GF-D8 (cell line): ENCODE measurements at places on chromosomes 12 and 14.
A peak's percentile ranks its signal among the peaks of the same experiment; 100 is the strongest.

- peak; percentile 75 for DNase-seq
Measured at GRCh38 chr12:6961278-6961694, 9.2 kb downstream of the PHB2 start.

- no peak for DNase-seq
Measured at GRCh38 chr12:92341065-92341668, 195.5 kb upstream of the BTG1 start.

GRCh38 chr12:79674629-79675028 is 16.1 kb downstream of the PAWR start:
- no peak for DNase-seq

DNA sequence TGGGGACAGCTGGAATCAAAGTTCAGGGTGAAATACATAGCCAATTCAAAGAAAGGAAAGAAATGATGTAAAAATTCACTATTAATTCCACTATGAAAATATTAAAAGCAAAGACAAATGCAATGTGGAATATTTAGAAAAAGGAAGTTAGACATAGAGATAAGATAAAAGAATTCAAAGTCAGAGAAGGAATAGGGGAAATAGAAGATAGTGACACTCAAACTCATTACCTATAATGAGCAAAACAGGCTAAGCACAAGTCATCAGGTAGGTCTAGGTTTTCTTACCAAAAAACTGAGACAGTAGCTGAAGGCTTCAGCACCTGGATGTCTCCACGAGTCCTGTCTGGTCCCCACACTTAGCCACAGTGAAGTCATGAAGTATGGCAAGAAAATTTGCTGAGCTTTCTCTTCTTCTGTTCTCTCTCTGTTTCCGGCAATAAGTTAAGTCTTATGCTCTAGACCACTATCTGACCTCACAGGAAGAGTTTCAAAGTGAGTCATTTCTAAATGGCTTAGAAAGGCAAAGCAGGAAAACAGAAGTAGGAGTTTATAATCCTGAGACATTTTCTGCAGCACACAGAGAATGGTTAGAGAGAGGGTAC is at the start of gene C3AR1:
C3AR1 (minus strand) TSS at position 369 of the 604 bp plus-strand sequence. CDS start 6,174 bp downstream, outside the sequence.
- peak; percentile 92 for DNase-seq

GRCh38 chr14:65434216-65434850 is 21.8 kb downstream of the FUT8 start:
- no peak for DNase-seq

DNA sequence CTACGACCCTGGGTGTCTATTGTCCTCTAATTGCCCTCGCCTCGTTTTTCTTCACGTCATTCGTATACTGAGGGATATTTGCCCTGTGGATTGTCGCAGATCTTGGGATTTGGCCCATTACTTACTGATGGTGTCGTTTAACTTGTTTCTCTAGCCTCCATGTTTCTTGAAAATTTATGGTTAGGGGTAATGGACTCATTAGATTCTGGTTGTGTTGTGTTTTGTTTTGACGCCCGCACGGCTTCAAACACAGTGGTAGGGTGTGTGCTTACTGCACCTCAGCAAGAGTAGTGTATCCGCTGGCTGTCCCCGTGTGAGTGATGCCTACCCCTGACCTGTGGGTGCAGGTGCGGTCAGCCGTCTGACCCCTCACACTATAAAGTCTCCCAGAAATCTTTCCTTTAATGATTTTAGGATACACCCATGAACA is 874 bp upstream of the RNU6-8 start:
- DNase-seq = no peak

DNA sequence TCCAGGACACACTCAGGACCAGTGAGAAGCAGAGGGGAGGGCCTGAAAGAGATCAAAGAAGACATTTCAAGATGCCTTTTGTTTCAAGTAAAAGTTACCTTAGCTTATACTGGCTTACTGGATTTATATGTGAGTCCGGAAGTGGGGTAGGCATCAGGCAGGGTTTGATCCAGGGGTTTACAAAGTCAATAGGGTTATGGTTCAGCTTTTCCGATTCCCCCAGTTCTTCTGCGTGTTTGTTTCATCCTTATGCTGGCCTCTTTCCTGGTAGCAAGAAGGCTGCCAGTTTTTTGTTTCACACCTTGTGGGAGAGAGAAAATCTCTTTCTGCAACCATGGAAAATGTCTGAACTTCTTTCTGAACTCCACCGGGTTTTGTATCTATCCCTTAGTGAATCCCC is 126.3 kb downstream of the ESRRB start:
- no peak for DNase-seq

DNA sequence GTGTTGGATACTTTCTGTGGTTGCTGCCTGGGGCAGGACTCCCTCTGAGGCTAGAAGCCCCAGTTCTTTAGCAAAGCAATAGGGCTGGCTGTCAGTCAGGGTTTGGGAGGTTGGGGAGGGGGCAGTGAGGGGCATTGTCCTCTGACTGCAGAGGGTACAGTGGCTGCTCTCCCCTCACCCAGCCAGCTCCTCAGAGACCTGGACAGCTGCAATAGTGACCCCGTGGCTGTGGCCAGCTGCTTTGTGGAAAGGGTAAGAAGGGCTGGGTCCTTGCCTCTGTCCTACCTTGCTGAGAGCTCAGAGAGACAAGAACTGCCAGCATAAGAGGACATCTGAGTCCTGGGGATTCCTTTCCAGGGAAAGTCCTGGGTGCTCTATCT is 25.8 kb downstream of the PLEKHG3 start:
- DNase-seq = no peak

GRCh38 chr14:73745571-73746519 is 31.7 kb upstream of the PNMA1 start:
- no peak for DNase-seq

GRCh38 chr12:114952573-114953271 is 268.7 kb upstream of the TBX3 start:
- no peak for DNase-seq

- no peak for DNase-seq
Measured at GRCh38 chr12:106999446-106999845, 12.5 kb upstream of the MTERF2 start.

DNA sequence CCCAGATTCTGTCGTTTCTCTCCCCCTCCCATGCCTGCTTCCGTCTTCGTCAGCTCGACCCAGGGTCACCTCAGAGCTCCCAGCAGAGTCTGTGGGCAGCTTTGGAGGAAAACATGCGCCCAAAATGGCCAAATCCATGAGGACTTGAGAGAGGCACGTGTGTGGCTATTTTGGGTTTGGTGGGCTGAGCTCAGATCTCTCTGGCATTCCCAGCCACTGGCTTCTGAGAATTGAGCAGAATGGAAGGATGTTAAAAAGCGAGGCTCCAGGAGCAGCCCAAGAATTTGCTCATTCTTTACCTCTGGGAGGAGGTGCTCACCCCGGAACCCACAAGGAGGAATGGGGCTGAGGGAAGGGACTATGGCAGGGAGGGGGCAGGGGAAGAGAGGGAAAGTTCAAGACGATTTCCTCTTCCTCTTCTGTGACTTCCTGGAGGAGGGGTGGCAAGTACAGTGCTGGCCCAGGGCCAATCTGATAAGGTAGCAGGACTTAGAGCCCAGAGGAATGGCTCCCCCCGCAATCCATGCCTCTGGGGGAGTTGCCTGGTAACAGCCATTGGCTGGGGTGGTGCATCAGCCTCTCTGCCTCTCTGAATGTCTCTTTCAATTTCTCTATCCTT is 20.1 kb downstream of the TSPAN9 start:
- peak; percentile 29 for DNase-seq

DNA sequence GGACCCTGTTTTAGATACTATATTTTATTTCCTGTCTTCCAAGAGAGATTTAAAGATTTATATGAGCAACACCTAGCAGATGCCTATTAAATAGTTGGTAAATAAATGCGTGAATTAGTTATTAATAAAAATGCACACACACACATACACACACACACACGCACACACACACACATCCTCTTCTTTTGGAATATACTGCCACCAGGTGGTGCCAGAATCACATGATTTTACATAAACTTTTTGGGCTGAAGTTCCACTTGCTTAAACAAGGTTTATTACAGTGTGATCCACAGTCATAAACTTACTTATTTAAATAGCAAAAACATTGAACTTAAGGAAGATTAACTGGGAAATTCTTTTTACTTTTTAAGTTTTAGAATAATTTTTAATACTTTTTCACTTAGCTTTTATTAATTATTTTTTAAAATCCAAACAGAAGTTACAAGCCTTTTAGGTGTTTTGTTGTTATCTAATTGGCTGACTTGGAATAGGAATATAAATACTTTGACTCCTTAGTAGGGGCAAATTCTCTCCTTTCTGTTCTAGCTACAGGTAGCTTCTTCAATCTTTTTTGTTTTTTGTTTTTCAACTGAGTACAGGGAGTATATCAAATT is 17.5 kb downstream of the RAD51B start:
- peak; percentile 10 for DNase-seq

GRCh38 chr14:61609191-61609843 is 86.0 kb upstream of the HIF1A start:
- DNase-seq = no peak

DNA sequence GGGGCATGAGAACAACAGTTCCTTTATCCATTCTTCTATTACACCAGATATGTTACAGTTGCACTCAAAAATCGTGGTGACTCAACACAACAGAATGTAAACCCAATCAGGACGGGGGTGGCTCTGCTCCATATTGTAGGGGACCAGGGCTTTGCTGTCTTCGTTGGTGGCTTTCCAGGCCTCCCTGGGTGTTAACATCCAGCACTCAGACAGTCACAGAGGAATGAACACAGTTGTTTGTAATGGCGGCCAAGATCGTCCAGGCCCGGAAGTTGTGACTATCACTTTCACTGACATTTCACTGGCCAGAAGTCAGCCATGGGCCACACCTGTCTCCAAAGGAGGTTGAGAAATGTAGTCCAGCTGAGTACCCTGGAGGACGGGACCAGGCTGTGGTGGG is 204.1 kb downstream of the CACNA1C start:
- DNase-seq = no peak

GRCh38 chr14:72790887-72791566 is 102.9 kb downstream of the DPF3 start:
- no peak for DNase-seq

DNA sequence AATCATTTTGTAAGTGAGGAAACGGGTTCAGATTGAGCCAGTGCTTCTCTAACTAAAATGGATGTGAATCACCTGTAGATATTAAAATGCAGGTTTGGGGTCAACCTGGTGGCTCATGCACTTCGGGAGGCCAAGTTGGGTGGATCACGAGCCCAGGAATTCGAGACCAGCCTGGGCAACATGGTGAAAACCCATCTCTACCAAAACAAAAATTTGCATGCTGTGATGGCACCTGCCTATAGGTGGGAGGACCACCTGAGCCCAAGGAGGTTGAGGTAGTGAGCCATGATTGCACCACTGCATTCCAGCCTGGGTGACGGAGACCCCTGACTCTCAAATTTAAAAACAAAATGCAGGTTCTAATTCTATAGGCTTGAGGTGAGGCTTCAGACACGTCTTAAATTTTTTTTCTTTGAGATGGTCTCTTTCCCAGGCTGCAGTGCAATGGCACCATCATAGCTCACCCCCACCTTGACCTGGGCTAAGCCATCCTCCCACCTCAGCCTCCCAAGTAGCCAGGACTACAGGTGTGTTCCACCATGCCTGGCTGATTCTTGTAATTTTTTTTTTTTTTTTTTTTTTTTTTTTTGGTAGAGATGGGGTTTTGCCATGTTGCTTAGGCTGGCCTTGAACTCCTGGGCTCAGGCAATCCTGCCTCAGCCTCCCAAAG is 9.0 kb downstream of the TUBA1C start:
- no peak for DNase-seq

GRCh38 chr14:92040431-92041051 is 682 bp upstream of the TRIP11 start:
- DNase-seq = peak; percentile 8

GRCh38 chr12:122895704-122896636 is at the start of gene VPS37B:
TSS of gene VPS37B (minus strand) at chr12:122896124. CDS start at chr12:122896062, 62 bp downstream.
- DNase-seq = peak; percentile 19

DNA sequence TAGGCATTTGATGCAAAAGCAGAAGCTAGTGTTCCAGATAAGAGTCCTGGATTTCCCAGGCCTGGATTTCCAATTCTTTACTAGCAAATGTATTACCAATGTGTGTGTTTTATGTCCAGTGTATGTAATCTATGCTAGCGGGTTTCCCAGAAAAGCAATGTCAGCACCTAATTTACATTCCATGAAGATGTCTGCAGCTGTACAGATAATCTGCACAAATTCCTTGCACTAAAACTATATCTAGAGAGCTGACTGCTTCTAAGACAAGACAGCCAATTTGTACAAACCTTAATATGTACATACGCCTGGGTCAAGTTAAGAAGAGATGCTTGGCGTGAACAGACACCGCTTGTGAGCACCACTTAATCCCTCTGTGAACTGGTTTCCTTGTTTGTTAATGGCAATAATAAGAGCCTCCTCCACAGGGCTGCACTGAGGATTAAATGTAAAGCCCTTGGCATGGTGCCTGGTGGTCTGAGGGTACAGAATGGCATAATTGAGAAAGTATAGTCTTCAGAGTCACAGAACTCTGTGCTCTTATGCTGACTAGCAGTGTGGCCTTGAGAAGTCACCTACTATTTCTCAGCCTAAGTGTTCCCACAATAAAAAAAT is 185.6 kb downstream of the EPS8 start:
- DNase-seq = no peak

- DNase-seq = no peak
Measured at GRCh38 chr14:103165323-103165722, 42.1 kb downstream of the TNFAIP2 start.

DNA sequence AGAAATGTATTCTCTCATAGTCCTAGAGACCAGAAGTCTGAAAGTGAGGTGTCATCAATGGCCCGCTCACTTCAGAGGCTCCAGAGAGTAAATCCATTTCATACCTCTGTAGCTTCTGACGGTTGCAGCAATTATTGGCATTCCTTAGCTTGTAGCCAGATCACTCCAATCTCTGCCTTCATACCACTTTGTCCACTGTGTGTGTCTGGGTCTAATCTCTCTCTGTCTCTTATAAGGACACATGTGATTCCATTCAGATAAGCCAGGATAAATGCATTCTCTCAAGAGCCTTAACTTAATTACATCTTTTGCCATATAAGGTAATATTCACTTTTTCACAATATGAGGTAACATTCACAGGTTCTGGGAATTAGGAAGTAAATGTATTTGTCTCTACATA is 365.7 kb downstream of the GXYLT1 start:
- DNase-seq = no peak

DNA sequence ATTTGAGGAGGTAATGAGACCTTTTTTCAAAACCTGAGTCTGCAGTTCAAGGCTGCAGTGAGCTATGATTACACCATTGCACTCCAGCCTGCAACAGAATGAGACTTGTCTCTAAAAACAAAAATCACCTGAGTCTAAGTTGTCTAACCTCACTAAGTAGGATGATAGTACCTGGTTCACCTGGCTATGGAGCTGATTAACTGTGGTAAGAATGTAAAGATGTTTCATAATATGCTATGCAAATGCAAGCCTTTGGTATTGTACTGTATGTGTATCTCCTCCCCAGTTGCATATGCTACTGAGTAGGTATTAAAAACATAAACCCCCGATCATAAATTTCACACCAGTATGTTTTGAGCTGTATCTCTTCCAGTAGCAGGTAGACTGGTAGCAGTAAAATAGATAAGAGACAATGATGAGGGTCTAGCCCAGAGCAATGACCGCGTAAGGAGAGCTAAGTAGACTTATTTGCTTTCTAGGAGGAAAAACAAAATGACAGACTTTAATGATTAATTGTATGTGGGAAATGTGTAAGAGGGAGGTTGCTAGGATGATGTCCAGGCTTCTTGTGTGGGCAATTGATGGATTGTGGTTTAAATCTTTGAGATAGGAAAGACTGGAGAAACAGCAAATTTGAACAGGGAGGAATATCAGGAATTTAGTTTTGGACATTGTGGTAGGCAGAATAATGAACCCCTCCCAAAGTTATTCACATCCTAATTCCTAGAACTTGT is 41.6 kb upstream of the EGLN3 start:
- DNase-seq = no peak
